ENCODE measurements at places on chromosomes 6 and 20.
A peak's percentile ranks its signal among the peaks of the same experiment; 100 is the strongest.

GRCh38 chr6:160222491-160222890 is 36.1 kb downstream of the SLC22A2 start:
- no peaks in the 10 kb centered on the region for H3K4me1 ChIP-seq
- no peaks in the 10 kb centered on the region for H3K27me3 ChIP-seq
- no peak overlapping the region for H3K27ac ChIP-seq
- no peak for DNase-seq
- no peaks in the 10 kb centered on the region for H3K36me3 ChIP-seq
- H3K4me3 ChIP-seq = no peak overlapping the region

GRCh38 chr6:38152620-38153019 is 333.1 kb downstream of the ZFAND3 start:
- H3K27me3 ChIP-seq = no peaks in the 10 kb centered on the region
- H3K4me1 ChIP-seq = no peaks in the 10 kb centered on the region
- no peak overlapping the region for H3K27ac ChIP-seq
- DNase-seq = no peak
- peaks cover 2% of the 10 kb centered on the region for H3K36me3 ChIP-seq

DNA sequence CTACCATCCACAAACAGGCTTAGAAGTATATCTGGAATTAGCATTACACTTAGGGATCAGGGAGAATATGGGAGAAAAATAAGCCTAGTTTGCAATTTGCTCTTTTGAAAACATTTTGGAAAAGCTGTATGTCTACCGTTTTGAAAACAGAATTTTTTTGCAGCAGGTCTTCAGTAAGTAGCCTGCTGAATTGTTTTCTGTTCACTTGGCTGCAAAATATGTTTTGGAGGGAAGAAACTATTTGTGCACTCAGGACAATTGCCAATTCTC is 39.6 kb downstream of the ILRUN start:
- H3K4me3 ChIP-seq = peak overlapping the region; percentile 71
- H3K36me3 ChIP-seq = peaks cover 26% of the 10 kb centered on the region
- H3K27me3 ChIP-seq = no peaks in the 10 kb centered on the region
- H3K27ac ChIP-seq = peak overlapping the region; percentile 92

DNA sequence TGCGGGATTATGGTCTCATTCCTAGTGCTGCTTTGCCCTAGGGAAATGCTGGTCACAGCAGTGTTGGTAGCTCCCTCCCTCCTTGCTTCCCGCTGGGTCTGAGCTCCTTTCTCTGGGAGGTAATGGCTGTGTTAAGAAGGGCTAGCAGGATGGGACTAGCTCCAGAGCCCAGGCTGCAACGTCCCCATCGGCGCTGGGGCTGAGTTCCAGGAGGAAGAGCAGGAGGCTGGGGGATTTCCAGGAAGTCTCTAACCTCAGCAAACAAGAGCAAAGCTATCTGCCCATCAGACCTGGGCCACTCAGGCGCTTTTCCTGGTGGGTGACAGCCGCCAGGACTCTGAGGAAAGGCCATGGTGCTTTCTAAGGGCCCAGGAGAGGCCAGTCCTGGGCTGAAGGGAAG is 174.2 kb downstream of the DLL1 start:
- H3K4me3 ChIP-seq = no peak overlapping the region
- H3K27me3 ChIP-seq = peaks cover 30% of the 10 kb centered on the region
- H3K36me3 ChIP-seq = peaks cover 5% of the 10 kb centered on the region
- no peak for DNase-seq

GRCh38 chr20:59195316-59195993 is 31.8 kb downstream of the ZNF831 start:
- peak overlapping the region; percentile 42 for H3K27ac ChIP-seq
- H3K4me1 ChIP-seq = no peaks in the 10 kb centered on the region
- no peak for DNase-seq
- no peak overlapping the region for H3K4me3 ChIP-seq
- peaks cover 23% of the 10 kb centered on the region for H3K36me3 ChIP-seq
